ENCODE measurements at places on chromosomes 1 and 21. TPM values are rescaled to one million over a fixed set of nuclear protein-coding genes. Genes with fewer than 3 reads are reported as not detected.

LCE3D gene
- total RNA-seq, result not detected

PLA2G2F gene
- not detected for total RNA-seq

CYP4A11 gene
- not detected for total RNA-seq

DHRS3 gene
- total RNA-seq, result 46.6 TPM

C8A gene
- total RNA-seq, result not detected

CHI3L1 gene
- not detected for total RNA-seq

IVL gene
- total RNA-seq, result not detected

LBR gene
- 44.5 TPM for total RNA-seq

KLHDC8A gene
- 0.08 TPM for total RNA-seq

SHISAL2A gene
- not detected for total RNA-seq

LCE1B gene
- not detected for total RNA-seq

PDE4B gene
- total RNA-seq, result 3.7 TPM

EPB41 gene
- 3.5 TPM for total RNA-seq

DTL gene
- 13.7 TPM for total RNA-seq

LAMB3 gene
- total RNA-seq, result 4.8 TPM

FAAH gene
- total RNA-seq, result 0.72 TPM

LYPD8 gene
- not detected for total RNA-seq

CFHR1 gene
- total RNA-seq, result not detected

ALX3 gene
- total RNA-seq, result not detected

SERPINC1 gene
- 0.13 TPM for total RNA-seq

HAPLN2 gene
- total RNA-seq, result 1.9 TPM

Data from epithelial cell of alveolus of lung (primary cell).